NCI-H2081 treated with DMSO at 0.1 percent for 48 hours (cell line): ENCODE measurements at places on chromosomes 5 and 9.

DNA sequence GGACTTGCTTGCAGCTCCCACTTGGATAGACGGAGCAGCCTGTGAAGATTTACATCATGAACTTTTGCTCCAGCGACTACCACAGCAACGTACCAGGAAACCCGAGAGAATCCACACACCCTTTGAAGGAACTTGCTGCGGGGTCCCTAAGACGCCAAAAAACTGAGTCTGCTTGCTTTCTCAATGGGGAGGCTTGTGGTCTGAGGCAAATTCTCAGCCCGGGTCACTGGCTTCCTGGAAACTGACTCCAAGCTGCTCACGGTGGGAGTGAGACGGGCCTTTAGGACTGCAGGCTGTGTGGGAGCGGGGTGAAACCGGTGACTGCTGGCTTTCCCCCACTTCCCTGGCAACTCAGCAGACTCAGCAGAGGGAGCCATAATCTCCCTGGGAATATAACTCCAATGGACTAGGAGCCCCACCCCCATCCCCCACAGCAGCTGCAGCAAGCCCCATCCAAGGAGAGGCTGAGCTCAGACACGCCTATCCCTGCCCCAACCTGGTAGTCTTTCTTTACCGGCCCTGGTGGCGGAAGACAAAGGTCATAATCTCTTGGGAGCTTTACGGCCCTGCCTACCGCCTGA lies 466.0 kb downstream of the CAAP1 start:
- no peak for DNase-seq

DNA sequence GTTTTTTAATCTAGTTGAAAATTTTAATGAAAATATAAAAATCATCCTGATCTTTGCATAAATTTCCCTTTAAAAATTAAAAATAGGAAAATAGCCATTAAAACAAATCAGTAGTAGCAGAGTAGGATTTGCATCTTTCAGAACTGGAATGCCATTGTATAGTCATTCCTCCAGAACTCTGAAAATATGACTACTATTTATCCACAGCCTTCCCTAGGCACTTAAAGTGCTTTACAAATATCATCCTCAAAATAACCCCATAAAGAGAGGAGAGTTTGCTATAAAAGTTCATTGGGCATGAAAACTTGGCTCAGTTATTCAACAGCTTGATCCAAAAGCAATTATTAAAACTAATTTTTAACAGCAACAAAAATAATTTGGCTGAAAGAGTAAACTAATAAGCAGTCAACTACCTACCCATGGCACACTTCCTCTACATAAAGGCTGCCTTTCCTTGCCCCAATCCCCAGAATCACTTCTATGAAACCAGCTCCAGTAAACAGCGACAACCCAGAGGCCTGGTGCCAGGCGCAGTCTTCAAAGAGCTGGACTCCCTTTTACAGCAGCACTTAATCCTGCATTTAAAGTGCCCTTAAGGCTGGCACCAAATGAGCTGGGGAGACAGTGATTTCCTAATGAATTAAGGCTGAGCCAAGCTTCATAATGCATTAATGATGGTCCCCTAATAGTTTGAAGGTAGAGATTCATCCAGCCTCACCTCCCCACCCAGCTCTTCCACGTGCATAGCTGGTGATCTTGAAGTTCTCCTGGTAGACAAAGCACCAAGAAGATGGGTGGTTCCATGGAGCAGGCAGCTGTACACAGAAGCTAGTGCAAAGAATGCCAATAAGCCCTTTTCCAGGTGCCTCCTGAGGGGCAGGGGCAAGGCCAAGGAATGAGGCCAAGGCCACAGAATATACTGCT lies 36.1 kb downstream of the LHFPL2 start:
- no peak for DNase-seq

DNA sequence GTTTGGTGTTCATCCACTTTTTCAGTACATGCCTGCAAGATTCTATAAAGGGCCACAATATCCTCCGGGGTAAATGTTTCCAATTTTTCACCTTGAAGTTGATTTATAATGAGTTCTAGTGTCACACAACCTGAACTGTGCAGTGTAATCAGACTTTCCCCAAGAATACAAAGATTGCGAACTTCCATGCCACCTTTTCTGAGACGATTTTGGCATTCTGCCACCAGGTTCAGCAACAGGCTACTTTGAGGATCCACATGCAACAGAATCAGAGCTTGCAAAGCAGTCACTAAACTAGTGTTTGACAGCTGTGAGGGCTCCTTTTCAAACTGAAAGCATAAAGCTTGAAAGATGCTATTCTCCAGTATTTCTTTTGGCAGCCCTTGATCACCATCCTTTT lies 1.6 kb downstream of the FASTKD3 start:
- DNase-seq: no peak

GRCh38 chr5:42570966-42571960 lies 148.0 kb downstream of the GHR start:
- DNase-seq: no peak

GRCh38 chr5:18311266-18311665 lies 677.0 kb downstream of the TAF11L14 start:
- DNase-seq: no peak

GRCh38 chr5:130171699-130172098 lies 267.4 kb downstream of the CHSY3 start:
- no peak for DNase-seq

- DNase-seq: no peak
Observed at GRCh38 chr9:76827296-76828080, 63.2 kb downstream of the PCA3 start.

DNA sequence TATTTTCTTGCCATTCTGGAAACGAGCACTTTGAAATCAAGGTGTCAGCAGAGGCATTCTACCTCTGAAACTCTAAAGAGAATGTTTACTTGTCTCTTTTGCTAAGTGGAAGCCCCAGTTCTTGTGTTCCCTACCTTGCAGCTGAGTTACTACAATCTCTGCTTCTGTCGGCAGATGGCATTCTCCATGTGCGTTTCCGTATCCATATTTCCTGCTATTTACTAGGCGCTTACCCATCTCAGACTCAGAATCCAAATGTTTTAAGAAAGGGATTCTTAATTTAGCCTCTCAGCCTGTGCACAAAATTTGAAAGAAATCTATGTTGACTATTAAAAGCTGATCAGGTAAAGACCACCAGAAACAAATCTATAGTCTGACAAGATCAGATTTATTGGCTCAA lies 221.3 kb upstream of the FTMT start:
- no peak for DNase-seq
